ENCODE measurements at places on chromosomes 1 and 21. TPM values are rescaled to one million over a fixed set of nuclear protein-coding genes. Genes with fewer than 3 reads are reported as not detected.

Gene LCE3D
- total RNA-seq, result not detected

Gene DEGS1
- 98.9 TPM for total RNA-seq

Gene BSND
- not detected for total RNA-seq

Gene RHD
- under 0.01 TPM for total RNA-seq

All from regular cardiac myocyte (primary cell).